Suppressor macrophage (primary cell): ENCODE measurements at places on chromosomes 4 and X.

- no peak for DNase-seq
These were observed 44.2 kb downstream of the MID1IP1 start for GRCh38 chrX:38845426-38845825.

DNA sequence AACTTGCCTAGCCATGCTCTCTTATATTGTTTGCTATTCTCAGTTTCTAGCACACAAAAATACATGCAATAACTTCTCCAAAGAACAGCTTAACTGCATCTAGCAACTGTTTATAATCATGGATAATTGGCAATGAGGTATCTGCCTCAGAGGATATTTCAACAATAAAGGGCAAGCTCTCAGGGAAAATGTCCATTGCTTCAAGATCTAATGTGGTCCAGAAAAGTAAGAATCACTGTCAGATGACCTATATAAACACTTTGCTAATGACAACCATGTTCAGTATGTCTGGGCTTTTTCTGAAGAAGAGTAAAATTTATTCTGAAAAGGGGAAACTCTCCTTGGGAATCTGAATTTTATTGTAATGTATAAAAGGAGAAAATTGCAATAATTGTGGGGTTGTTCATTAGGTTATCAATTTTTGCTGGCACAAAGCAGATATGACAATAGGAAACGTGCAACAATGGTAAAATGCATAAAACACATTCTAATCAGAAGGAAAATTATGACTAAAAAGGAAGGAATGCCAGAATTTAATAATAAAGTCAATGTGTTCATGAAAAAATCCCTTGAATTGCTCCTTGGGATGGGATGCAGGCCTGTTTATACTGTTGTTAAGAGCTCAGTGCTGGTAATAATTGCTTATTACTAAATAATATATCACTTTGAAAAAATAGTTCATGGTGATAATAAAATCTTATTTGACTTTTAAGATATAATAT lies 90.3 kb downstream of the ANTXR2 start:
- no peak for DNase-seq

DNA sequence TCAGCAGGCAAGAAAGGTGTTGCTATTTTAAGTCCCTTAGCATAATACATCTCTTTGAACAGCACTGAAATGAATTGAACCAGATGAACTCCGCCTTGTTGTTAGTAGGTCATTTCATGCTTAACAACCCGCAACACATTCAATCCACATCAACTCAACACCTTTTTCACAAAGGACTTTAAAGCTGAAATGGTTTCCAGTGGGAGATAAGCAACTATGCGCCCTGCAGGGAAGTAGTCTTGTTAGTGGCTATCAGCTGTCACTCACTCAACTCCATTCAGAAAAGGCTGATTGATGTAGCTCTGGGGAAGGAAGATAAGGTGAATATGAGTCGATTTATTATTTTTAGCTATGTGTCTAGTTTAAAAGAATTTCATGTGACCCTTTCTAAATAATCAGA lies 46.0 kb downstream of the ATP8A1 start:
- no peak for DNase-seq

GRCh38 chr4:152264106-152264505 lies 271.8 kb downstream of the FBXW7 start:
- DNase-seq: no peak

- DNase-seq: no peak
These were observed 143.5 kb downstream of the MGST2 start for GRCh38 chr4:139808808-139809756.

DNA sequence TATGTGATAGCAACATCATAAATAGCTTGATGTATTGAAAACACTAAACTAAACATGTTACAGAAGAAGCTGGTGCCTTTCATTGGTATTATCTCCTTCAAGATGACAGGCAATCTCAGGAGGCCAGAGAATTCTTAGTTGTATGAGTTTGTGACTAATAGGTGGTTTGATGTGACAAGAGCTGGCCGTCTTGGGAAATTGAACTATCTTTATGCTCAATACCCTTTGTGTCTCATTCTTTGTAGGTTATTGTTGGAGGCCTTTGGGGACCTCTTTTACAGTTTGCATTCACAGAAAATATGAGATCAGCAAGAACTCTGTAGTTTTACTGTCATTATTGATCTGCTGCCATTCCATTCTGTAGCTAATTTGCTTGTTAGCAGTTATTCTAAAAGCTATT lies 659.2 kb upstream of the PITX2 start:
- no peak for DNase-seq

- DNase-seq: no peak
These were observed 160.2 kb upstream of the DKK2 start for GRCh38 chr4:107196312-107196711.

- DNase-seq: no peak
These were observed 1114.9 kb downstream of the C4orf33 start for GRCh38 chr4:130210864-130211263.

DNA sequence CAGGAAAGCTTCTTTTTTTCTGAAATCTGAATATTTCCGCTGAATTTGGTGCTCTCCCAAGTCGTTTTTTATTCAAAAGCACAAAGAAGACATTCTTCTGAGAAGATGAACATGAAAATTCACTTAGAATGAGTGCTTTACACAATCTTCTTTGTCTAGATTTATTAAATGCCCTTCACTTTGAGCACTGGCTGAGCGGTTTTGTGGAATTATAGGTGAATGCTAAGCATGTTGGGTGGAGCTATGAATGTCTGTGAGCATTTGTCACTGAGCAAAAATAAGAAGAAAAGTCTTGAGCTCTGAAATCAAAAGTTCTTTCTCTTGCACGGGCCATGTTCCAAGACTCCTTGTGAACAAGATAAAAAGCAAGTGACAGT lies 13.1 kb downstream of the GASK1B start:
- no peak for DNase-seq

GRCh38 chrX:30313322-30313721 lies 4.1 kb upstream of the NR0B1 start:
- no peak for DNase-seq

- DNase-seq: no peak
These were observed 3.9 kb upstream of the CHST7 start for GRCh38 chrX:46569621-46570020.

GRCh38 chr4:10066206-10066605 lies 44.9 kb upstream of the SLC2A9 start:
- no peak for DNase-seq

DNA sequence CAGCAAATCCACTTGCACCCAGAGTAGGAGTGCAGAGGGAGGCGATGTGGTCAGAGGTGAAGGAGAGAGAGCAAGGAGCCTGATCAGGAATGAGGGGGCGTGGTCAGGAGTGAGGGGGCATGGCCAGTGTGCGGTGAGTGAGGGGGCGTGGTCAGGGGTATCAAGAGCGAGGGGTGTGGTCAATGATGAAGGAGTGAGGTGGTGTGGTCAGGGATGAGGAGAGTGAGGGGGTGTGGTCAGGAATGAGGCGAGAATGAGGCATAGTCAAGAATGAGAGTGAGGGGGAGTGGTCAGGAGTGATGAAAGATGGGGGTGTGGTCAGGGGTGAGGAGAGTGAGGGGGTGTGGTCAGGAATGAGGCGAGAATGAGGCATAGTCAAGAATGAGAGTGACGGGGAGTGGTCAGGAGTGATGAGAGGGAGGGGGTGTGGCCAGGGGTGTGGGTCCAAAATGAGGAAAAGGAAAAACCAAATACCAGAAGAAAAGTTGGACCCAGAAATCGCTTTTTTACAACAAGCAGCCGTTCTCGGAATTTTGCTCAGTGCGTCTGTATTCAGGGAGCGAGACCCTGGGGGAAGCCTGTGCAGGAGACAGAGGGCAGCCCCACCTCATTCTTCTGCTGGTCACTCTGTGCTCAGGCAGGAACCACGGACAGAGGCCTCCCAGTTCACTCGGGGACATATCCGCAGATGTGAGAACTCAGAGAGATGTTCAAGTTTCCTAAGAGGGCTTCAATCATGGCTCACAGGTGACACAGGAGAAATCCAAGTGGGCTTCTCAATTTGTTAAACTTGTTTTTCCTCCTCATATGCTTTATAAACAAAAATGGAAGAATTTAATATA lies 47.5 kb downstream of the MAGEA1 start:
- peak; percentile 47 for DNase-seq

DNA sequence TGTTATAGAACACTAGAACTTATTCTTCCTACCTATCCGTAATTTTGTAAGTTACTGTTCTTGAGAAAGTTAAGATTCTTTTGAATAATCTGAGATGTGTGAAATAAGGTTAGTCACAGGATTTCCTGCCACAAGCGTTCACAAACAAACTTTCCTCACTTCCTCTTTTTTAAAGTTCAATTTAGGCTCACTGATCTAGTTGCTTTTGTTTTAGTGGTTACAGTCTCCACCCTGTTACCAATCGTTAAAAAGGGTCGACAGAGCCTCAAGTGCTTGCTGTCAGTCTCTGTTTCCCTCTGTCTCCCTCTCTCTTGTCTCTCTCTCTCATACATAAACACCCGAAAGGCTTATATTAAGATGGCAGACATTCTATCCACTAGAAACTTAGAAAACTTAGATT lies 35.9 kb upstream of the STK26 start:
- peak; percentile 32 for DNase-seq

DNA sequence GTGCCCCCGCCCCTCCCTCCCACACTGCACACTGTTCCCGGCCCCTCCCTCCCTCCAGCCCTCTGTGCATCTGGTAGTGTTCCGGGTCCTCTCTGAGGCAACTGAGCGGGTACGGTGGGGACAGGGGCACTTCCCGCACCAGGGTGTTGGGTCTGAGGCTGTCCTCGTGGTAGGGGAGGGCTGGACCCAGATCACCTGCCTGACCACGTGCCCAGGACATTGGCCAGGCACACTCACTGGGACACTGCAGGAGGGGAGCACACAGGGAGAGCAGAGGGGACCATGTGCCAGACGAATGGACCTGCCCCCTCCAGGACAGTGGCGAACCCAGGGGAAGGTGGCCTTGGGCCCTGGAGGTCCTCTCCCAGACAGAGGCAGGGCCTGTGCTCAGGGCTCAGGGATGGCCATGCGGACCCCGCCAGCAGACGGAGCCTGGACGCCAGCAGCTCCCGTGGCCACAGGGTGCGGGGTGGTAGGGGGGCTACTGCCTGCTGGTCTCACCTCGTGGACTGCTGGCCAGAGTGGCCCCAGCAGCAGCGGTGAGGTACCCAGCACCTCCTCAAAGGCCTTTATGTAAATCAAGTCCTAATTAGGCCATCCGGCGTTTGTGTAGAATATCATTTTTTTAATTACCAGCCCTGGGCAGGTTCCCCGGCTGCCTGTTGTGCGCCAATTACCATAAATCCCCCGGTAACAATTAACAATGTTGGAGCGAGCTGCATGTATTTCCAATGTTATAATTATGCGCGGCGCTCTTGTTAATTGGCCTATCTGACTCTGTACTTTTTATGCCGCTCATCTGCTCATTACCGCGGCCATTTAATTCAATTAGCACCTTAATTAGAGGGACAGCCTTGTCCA lies 106.9 kb downstream of the FAM53A start:
- no peak for DNase-seq

DNA sequence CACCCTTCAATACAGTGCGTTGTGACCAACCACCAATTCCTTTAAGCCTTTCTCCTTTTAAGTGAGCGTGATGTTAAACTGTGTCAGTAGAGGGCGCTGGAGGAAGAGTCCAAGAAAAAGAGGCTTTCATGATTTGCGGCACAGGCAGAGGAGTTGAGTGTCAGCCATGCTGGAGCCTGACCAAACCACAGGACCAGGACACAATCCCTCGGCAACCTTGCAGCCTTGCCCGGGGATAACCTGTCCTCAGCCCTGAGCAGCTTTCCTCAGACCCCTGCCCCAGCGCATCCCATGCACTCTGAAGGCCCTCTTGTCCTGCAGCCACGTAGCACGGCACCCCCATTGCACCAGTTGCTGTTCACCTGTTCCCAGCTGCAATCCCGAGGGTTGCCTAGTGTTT lies 53.5 kb upstream of the SMIM31 start:
- DNase-seq: peak; percentile 5

- no peak for DNase-seq
These were observed 25.7 kb upstream of the TRPC3 start for GRCh38 chr4:121977251-121978171.

- DNase-seq: no peak
These were observed 599 bp upstream of the IL2RG start for GRCh38 chrX:71111921-71112431.

DNA sequence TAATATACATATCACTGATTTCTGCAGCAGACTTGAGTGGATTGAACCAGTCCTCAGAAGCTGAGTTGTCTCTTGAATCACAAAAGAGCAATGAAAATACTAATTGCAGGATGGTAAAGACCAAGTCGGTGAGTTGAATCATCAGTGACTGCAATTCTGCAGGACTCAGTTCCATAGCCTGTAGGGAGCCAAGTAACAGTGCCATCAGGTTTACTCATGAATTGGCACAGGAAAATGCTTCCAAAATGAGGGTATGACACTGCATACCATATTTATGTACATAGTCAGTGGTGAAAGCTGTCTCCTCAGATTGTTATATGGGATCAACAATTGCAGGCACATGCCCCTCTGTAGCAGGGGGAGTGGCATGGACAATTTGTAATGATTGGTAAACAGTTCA lies 192.8 kb downstream of the CCNG2 start:
- DNase-seq: no peak

GRCh38 chr4:26217961-26218676 lies 102.7 kb upstream of the RBPJ start:
- peak; percentile 90 for DNase-seq

DNA sequence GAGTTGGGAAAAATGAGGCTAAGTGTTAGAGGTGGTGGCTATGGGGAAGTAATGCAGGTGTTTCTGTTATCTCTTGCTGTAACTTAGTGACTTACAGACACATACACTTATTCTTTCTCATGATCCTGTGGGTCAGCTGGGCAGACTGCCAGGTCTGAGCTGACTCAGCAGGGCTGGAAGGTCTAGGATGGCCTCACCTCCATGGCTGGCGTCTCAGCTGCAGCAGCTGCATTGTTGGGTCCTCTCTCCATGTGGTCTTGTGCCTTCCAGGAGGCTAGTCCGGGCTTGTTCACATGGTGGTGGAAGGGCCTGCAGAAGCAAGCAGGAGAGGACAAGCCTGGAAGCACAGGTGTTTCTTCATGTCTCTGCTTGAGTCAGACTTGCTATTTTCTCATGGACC lies 172.7 kb downstream of the NHS start:
- DNase-seq: no peak
